ENCODE measurements at places on chromosomes 7 and 10.

- ATAC-seq = no peak
Measured at GRCh38 chr7:93382362-93382761, 150.2 kb downstream of the VPS50 start.

DNA sequence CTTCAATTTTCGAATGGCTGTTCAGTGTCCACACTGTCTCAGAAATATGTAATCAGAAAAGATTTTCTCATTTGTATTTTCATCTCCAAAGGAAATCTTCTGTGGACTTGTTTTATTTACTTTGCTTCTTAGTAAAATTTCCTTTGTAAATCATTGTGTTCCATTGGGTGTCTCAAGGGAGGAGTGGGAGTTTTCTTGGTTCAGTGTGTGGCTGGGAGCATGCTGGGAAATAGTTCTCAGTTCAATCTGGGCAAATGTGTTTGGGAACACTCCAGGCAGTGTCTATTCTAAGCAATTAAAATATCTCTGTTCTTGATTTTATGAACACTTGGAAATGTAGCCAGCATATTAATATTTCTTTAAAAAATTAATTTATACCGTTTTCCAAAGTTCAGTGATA is 1019.8 kb downstream of the CNTNAP2 start:
- no peak for ATAC-seq

- ATAC-seq = no peak
Measured at GRCh38 chr7:30864101-30864500, 47.6 kb upstream of the AQP1 start.

DNA sequence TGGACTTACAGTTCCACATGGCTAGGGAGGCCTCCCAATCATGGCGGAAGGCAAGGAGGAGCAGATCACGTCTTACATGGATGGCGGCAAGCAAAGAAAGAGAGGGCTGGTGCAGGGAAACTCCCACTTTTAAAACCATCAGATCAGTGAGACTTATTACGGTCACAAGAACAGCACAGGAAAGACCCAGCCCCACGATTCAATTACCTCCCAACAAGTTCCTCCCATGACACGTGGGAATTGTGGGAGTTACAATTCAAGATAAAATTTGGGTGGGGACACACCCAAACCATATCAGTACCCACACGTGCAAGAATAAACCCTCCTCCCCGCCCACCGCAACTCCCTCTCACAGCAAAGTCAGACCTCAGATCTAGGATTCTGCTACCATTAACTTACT is 4.5 kb upstream of the AIFM2 start:
- no peak for ATAC-seq

DNA sequence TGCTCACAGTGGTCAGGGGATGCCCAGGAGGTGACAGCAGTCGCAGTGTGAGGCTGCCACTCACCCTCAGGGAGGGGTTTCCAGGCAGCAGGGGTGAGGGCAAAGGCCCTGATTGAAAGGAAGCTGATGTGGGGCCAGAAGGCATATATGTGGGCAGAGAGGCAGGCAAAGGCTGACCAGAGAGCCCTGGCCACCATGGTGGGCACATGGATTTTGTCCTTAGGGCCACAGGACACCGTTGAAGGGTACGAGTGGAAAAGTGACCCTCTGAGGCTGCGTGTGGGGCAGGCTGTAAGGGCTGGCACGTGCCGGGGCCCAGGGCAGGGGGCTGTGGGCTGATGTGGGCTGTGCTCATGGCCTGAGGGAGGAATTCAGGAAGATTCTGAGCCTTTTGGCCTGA is 57.5 kb upstream of the ZNF32 start:
- ATAC-seq = no peak

GRCh38 chr10:117107238-117107637 is 30.8 kb downstream of the VAX1 start:
- no peak for ATAC-seq

GRCh38 chr7:128000048-128000447 is 31.2 kb downstream of the LRRC4 start:
- ATAC-seq = no peak

GRCh38 chr10:3852147-3852904 is 67.3 kb upstream of the KLF6 start:
- peak; percentile 98 for ATAC-seq

DNA sequence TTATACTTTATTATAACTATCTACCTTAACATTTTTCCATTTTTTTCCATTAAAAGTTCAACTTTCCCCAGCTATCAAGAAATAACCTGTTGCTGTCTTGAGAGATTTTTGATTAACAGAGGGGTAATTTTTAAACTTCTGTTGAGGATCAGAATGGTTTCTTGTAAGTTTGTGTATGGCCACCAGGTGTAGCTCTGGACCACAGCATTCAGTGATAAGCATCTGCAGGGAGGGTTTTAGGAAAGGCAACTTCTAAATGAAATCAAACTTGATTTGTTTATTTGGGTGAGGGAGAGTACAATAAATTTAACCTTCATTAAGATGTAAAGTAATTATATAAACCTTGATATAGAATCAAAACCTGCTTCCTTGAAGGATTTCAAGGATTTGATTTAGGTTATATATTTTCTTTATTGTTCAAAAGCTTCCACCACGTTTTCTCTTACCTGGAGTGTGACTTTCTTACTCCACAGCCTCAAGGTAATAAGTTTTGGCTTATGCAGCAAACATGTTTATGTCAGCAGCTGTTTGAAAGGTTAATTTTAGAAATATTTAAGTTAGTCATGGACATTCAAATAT is 153.3 kb downstream of the STK31 start:
- no peak for ATAC-seq

- ATAC-seq = no peak
Measured at GRCh38 chr10:7493996-7494395, 83.2 kb upstream of the SFMBT2 start.

- no peak for ATAC-seq
Measured at GRCh38 chr10:48453451-48454301, 147.2 kb downstream of the MAPK8 start.

DNA sequence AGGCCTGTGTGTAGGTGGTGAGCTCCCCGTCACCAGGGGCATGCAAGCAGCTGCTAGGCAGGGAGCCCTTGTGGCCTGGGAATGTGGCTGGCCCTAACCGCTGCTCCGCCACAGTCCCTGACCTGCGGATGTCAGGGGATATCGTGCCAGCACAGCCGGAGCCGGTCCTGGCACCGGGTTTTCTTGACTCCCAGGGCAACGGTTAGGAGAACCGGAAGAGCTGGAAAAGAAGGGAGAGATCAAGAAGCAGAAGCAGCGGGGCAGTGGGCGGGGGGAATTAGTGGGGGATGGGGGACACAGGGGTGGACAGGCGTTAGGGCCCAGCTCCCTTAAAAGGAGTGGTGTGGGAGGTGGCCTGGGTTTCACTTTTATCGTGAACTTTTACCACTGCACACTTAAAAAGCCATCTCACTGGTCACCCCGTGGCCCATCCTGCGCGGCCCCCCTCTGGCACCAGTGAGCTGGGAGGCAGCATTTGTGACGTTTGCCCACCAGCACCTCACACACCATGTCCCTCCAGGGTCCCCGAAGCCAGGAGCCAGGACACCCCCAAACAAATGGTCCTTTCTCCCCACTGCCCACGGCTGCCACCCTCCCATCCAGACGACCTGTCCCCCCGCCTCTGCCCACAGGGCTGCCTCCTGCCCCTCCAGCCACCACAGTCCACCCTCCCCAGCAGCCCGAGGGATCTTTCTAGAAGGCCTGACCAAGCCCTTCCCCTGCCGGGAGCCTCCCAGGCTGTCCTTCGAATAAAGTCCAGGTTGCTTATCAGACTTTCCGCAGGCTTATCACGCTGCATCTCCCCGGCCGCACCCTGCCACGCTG is 1.8 kb upstream of the MICALL2 start:
- no peak for ATAC-seq

DNA sequence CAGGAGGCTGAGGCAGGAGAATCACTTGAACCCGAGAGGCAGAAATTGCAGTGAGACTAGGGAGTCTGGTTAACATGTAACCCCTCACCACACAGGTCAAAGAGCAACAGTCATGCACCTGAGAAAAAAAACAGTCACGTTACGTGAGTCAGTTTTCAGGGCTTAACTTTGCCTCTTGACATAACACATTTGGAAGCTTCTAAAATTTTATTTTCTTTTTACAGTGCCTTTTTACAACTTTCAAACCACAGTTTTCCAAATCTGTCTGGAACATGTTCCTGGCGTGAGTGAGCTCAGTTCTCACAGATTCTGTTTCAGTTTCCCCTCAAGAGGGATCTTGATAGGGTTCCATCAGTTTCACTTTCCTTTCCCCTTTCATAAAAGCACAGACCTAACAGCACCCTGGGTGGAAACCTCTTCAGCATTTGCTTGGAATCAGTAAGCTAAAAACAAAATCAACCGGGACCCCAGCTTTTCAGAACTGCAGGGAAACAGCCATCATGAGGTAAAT is 4.4 kb downstream of the IFIT3 start:
- no peak for ATAC-seq

DNA sequence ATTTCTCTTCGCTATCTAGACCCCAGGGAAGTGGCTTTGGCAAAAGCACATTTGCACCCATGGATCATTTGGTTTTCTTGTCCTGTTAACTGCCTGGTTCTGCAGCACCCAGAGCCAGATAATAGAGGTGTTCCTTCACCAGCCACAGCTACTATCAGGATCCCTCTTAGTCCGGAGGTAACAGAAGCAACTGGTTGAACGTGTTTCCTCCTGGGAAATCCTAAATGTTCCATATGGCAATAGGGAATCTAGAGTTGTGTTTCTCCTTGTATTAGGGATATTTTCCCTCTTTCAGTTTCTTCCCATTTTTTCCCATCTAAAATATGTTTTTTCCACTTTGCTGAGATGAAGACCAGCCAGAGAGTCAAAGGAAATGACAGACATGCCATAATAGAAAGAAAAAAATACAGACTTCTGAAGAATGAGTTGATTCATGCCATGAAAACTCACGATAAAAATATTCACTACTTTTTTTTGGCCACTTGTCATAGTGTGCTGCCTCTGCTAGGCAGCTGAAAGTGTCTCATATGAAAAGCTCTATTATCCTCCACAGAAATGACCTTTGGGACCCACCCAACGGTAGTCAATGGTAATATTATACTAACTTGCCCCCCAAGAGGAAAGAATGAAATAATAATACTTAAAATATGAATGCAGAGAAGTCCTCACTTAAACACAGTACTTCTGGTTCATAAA is 472.8 kb downstream of the KCNMA1 start:
- ATAC-seq = no peak

DNA sequence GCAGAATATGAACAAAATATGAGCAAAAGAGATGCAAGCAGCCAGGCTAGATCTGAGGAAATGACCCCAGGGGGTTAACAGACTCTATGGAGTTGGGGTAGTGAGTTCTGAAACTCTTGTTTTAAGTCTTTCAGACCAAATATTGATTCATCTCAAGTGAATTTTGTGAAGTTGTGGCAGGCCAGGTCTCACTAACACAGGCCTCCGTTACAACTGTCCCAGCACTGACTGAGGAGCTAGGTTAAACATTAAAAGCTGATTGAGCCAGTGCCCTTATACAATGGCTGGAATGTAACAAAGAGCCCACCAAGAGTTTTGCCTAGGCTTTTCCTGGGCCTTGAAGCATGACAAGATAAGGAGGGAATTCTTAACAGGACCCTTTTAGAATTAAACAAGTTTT is 192.3 kb upstream of the STK17A start:
- ATAC-seq = no peak

DNA sequence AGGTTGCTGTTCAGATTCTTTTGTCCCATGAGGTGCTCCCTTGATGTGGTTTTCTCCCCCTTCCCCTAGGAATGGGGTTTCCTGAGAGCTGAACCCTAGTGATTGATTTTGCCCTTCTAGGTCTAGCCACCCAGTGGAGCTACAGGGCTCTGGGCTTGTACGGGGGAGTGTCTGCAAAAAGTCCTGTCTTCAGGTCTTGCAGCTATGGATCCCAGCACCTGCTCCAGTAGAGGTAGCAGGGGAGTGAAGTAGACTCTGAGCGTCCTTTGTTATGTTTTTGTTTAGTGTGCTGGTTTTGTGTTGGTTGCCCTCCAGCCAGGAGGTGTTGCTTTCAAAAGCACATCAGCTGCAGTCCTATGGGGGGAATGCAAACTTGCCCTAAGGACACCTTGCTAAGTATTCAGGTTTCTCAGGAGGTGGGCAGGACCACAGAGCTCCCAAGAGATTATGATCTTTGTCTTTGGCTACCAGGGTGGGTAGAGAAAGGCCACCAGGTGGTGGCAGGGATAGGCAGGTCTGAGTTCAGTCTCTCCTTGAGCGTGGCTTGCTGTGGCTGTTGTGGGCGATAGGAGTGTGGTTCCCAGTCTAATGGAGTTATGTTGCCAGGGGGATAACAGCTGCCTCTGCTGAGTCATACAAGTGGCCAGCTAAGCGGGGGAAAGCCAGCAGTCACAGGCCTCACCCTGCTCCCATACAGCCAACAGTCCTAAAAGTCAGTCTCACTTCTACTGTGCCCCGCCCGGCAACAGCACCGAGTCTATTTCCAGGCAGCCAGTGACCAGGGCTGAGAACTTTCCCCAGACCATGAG is 92.4 kb upstream of the JCAD start:
- peak; percentile 99 for ATAC-seq

DNA sequence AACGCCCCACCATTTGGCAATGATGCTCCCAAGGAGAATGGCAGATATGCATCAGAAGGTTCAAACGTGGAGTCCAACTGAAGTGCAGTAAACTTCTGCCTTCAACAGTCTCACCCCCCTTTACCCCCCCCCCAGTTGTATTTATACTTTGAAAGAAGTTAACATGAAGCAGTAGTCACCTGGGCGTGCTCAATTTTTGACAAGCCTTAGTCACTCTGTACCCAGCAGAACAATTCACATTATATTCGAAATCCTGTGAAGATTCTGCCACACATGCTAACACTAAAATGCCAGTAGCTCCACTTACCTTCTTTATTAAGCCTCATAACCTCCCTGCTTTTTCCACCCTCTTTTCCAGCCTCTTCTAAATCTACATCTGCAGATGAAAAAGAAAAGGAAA is 894 bp downstream of the ATXN7L1 start:
- no peak for ATAC-seq

- ATAC-seq = no peak
Measured at GRCh38 chr7:12178317-12178716, 32.8 kb upstream of the TMEM106B start.

GRCh38 chr10:121639416-121639815 is 41.2 kb upstream of the FGFR2 start:
- ATAC-seq = no peak

DNA sequence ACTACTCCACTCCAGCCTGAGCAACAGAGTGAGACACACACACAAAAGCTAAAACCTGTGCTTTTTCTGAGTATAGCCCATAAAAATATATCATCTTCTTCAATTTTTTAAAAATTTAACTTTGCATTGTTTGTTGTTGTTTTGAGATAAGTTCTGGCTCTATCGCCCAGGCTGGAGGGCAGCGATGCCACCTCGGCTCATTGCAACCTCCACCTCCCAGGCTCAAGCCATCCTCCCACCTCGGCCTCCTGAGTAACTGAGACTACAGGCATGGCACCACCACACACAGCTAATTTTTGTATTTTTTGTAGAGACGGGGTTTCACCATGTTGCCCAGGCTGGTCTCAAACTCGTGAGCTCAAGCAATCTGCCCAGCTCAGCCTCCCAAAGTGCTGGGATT is 14.3 kb upstream of the TLX1 start:
- ATAC-seq = no peak

DNA sequence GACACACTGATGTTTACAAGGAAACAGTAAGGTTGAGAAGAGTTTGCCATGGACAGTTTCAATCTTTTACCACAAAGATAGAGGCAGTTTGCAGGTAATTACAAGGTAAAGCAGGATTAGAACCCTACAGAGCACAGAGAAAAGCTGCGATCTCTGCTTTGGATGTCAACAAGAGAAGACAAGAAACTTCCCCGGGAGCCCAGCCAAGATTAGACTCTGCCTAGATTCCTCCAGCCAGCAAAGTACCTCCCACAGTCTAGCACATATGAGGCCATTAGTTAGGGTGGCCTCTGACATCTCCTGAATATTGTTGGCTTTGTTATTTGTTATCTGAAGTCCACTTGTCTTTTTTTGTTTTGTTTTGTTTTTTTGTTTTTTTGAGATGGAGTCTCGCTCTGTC is 178.1 kb downstream of the CALN1 start:
- no peak for ATAC-seq
